ENCODE measurements at places on chromosomes 2 and 18.

GRCh38 chr2:238162251-238162845 lies 3.6 kb downstream of the ERFE start:
- DNase-seq: no peak

DNA sequence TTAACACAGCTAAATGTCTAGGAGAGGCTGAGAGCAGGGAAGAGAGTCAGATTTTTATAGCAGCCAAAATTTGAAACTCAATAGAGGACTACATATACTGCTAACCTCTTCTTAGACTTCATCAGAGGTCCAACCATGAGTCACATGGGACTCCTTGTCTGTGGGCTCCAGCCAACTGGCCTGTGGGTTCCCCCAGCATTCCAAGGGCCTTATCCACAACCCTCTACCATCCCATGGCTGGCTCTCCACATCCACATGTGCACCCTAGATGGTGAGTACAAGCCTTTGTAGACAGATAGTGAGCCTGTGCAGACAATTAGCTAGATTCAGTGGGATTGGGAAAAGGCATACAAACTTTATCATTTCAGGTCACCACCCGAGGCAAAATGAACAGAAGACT lies 901.9 kb upstream of the ZEB2 start:
- DNase-seq: peak; percentile 52

- DNase-seq: no peak
Observed at GRCh38 chr2:218956039-218956438, 3.4 kb upstream of the CDK5R2 start.

DNA sequence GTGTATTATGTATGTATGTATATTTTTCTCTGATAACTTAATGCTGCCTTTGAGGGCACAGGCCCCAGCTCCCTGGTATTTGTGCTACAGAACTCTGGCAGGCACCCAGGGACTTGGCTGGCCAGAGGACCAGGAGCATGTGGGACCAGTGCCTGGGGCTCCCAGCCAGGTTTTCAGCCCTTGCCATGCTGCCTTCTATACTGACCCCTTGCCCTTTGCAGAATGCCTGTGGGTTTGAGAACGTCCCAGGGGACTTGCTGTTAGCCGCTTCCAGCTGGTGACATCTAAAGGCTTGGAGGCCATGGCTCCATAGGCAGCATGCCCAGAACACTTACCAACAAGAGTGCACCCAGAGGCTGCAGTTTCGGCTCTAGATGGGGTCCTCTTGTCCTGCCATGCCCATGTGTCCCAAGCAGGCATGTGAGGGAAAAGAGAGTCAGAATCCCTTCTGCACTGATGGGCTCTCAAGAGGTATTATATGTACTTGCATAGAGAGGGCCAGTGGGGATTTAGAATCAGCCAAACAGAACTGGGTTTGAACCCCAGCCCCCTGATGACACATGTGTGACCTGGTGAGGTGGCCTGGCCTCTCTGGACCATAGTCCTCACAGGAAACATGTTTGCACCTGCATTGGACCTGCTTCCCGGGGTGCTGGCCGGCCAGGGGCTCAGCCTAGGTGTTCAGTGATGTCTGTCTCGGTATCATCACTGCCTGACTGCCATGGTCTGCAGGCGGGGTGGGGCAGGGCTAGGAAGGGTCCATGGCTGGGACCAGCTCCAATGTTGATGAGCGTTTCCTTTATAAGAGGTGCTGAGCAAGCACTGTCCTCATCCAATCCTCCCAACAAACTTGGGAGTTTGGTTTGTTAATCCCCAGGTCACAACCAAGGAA lies 119.2 kb upstream of the FHL2 start:
- no peak for DNase-seq

DNA sequence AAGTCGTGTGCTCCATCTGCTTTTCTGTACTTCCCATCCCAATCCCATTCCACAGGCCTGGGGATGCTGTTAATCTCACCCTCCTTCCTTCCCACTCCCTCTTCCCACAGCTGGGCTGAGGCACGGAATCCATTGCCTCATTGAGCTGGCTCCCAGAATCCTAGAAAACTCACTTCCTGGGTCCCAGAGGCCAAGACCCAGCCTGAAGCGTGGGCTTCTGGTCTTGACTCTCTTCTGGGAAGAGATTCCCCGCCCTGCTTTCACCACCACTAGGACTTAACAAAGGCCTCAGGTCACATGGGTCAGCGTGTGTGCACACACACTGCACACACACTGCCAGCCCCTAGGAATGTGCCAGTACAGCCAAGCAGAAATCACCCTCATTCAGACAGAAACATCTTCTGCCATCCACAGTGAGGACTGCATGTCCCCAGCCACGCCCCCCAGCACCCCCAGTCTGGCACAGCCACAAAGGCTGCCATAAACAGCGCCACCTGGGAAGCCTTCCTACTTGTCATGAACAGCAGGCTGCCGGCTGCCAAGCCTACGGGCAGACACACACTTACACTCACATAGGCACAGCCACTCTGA lies 165.8 kb downstream of the TNS1 start:
- peak; percentile 30 for DNase-seq

DNA sequence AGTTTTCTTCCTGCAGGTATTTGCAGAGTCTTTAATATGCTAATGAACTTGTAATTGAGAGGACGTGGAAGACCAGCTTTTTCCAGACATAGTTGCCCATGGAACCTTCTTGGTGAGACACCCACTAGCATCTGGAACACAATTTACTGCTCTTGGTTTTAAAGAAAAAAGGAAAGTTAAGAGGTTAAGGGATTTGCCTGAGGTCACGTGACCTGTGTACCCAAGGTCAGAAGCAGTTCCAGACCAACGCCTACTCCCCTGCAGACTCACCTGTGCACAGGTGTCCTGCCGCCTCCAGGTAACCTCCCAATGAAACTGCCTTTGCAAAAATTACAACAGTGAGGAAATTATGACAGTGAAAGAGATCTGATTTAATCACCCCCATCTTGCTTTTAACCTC lies 172.7 kb downstream of the ANAPC1 start:
- no peak for DNase-seq

GRCh38 chr2:99961196-99961913 lies 181.0 kb downstream of the AFF3 start:
- DNase-seq: no peak

GRCh38 chr18:75422341-75422910 lies 5.1 kb downstream of the SMIM21 start:
- no peak for DNase-seq

DNA sequence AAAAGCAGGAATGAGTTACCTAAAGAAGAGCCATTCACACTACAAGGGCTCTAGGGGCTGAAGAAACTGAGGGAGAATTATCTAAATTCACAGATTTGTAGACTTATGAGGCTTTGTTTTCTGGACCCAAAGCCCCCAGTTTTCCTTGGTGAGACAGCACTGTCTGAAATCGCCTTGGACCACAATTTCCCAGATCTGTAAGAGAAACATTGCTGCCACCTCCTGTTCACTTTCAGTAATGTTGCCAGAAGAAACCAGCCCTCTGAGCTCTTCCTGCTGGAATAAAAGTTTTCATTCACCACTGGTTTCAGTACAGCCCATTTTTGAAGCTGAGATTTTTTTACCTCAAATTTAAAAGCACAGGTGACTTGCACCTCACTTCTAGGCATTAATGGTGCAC lies 169.2 kb downstream of the CDH20 start:
- peak; percentile 62 for DNase-seq

GRCh38 chr2:66582987-66583880 lies 148.3 kb downstream of the MEIS1 start:
- no peak for DNase-seq

DNA sequence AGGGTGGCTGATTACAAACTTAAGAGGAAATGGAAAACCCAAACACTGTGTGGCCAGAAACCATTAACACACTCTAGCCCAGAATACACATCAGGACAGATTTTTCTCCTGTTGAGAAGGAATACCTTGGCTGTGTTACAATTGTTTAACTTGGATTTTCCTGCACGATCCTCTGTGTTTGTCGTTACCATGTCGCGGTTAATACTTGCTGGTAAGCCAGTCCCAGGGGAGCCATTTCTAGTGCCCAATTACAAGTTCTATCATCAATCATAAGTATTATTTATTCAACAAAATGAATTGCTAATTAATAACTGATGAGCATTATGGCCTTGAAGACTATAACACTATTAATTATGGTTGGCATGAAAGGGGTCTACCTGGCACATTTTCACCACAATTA lies 146.8 kb downstream of the LNPK start:
- DNase-seq: no peak

DNA sequence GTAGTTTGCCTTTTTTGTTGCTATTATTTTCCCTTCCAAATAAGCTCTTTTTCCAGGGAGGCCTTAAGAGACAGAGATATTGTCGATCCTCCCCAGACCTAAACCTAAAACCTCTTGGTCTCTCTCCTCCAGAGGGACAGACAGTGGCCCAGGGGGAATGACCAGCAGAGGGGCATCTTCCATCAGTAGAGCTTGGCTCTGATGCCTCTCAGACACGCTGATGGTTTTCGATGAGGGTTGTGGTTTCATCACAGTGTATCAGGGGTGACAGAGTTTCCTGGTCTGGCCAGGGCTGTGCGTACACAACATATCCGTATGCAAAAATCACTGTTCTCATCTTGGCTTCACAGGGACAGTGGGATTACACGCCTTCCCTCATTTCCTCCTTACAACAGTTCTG lies 68.6 kb downstream of the GATA6 start:
- no peak for DNase-seq

DNA sequence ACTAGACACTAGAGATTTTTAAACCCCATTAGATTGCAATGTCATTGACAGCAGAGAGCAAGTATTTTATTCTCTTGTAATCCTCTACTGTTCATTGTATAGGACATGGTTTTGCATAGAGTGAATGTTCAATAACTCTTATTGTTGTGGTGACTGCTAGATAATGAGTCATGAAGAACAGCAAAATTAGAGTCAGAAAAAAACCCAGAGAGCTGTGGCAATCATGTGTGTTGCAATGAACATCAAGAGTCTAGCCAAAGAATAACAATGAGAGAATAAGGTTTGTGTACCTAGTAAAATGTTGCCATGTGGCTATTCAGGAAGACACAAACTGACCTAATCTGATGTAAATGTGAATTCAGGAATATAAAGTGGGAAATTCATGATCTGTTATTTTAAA lies 684.0 kb downstream of the DSC3 start:
- no peak for DNase-seq

DNA sequence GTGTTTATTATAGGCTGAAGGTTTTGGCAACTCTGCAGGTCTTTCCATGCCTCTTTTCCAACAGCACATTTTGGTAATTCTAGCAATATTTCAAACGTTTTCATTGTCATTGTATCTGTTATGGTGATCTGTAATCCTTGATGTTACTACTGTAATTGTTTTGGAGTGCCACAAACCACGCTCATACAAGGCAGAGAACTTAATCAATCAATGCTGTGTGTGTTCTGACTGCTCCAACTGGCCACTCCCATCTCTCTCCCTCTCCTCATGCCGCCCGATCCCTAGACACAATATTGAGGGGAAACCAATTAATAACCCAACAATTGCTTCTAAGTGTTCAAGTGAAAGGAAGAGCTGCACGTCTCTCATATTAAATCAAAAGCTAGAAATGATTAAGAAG lies 32.9 kb downstream of the HDLBP start:
- DNase-seq: no peak

GRCh38 chr2:65700004-65700651 lies 267.7 kb upstream of the SPRED2 start:
- DNase-seq: no peak

DNA sequence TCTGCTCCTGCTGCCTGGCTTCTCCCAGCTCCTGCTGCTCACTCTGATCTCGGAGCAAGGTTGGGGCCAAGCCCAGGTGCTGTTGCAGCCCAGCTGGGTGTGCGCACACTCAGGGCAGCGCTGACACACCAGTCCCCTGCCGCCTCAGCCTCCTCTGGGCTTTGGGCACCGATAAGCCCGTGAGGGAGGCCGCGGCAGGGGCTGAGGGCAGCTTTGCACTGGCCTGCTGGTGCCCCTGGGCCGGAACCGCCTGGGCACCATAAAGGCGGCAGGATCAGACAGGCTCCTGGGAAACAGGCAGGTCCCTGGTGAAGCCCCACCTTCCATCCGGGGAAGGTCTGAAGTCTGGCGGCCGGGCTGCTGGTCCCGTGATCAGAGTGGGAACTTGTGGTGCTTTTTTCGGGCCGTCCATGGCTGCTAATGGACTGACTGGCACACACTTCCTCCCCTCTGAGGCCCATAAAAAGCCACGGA lies 14.1 kb upstream of the EML6 start:
- DNase-seq: no peak

GRCh38 chr2:46776687-46777327 lies 138.8 kb downstream of the MCFD2 start:
- peak; percentile 56 for DNase-seq

- no peak for DNase-seq
Observed at GRCh38 chr2:86429335-86429734, 11.8 kb upstream of the KDM3A start.

DNA sequence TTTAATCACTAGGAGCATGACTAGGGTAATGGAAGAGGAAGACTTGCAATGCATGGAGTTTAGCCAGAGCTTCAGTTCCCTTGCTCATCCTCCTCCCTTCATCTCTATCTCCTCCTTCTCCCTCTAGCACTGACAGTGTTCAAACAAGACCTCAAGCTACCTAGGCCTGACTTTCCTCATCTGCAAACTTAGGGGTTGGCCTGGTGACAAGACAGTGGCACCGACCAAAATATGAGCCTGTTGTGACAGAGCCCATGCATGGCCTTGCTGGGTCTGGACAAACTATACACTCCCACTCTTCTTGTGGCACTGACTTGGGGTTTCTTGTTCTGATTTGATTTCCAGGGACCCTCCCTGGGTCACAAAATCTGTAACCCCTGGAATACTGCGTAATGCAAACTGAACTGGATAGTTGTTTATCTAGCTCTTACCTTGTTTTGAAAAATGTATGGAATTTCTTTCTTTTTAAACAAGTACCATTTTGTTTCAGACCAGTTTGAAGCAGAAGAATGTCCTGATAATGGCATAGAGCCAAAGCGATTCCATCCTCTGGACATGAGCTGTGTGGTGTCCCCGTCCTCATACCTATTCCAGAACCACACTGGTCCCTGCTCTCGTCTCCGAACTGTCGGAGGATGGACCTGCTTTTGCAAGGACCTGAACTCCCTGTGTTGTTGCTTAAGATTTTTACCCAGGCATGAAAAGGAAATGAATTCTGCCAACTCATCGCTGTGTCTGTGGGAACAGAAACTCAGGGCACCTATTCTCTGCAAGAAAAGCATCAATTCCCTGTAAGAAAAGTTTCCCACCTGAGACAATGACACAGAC lies 33.4 kb upstream of the PPP4R1 start:
- no peak for DNase-seq

- no peak for DNase-seq
Observed at GRCh38 chr18:71431171-71431570, 1113.0 kb downstream of the CBLN2 start.

GRCh38 chr18:45820106-45820745 lies 5.2 kb upstream of the SIGLEC15 start:
- no peak for DNase-seq

DNA sequence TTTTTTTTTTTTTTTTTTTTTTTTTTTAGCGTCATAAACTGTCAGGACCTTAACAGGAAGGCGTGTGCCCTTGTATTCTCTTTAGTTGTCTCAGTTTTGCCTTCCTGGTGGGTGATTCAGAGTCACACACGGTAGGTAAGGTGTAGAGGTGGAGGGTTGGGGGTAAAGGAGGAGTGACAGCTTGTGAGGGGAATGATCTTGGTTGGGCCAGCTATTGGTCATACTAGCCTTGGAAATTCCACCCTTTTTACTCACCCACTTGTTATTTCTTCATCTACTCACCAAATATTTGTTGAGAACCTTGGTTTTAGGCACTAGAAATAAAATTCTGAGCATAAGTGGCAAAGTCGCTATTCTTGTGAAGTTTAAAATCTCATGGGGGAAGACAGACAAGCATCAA lies 22.2 kb downstream of the SMIM21 start:
- peak; percentile 34 for DNase-seq
